ENCODE measurements at places on chromosomes 6 and 20. TPM values are rescaled to one million over a fixed set of nuclear protein-coding genes. Genes with fewer than 3 reads are reported as not detected.

The ABHD16B gene
- total RNA-seq, result not detected

The SLC17A2 gene
- not detected for total RNA-seq

GRCh38 chr6:127436578-127437110 is 22.5 kb downstream of the KIAA0408 start:
- DNase-seq, result no peak

GRCh38 chr6:7237653-7238188 is 75.3 kb downstream of the SSR1 start:
- DNase-seq, result no peak

- no peak for DNase-seq
These were observed 889.1 kb upstream of the MAP3K7 start for GRCh38 chr6:91476000-91476399.

The VGLL2 gene
- not detected for total RNA-seq

- peak; percentile 75 for DNase-seq
These were observed 47.6 kb downstream of the ZDHHC14 start for GRCh38 chr6:157428427-157429202.

GRCh38 chr6:129273161-129273560 is 390.2 kb downstream of the LAMA2 start:
- no peak for DNase-seq

The CGA gene
- not detected for total RNA-seq

The SDCBP2 gene
- total RNA-seq, result 3.7 TPM

The PSORS1C2 gene
- not detected for total RNA-seq

The NTSR1 gene
- total RNA-seq, result not detected

All from activated CD8-positive, alpha-beta T cell treated with anti-CD3 and anti-CD28 coated beads for 36 hours (primary cell).